NB4 (cell line): ENCODE measurements at places on chromosomes 2 and 18.

GRCh38 chr18:52337276-52337675 is 2.7 kb upstream of the DCC start:
- DNase-seq: no peak

DNA sequence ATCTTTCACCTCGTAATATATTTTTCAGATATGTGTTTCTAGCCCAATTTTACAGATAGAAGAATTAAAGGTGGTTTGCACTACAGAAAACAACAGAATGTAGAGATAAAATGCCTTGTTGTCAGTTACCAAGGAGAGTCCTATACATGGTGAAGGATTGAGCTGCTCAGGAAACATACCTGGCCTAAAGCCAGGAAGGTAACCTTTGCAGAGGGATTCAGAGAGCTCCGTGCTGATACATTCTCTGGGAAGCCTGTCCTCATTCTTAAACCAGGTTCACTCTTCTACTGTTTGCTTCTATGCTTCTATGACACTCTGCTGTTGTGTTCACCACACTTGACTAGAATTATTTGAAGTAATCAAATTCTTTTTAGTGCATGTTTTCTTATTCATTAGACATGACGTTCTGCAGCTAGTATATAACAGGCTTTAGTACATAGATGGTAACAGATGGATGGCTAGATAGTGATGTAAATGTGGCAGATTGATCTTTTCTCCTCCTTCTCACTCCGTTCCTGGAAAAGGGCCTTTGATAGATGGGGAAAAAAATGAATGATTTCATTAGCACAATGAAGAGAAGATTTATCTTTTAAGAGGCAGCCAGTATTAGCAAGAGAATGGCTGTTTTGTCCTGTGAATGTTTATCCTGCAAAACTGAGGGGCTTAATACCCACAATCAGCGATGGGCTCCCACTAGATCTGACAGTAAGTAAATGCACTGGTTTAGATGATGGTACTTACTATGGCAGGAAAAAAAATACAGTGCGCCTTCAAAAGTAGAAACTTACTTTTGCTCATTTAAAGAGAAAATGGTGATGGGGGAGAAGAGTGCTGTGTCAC is 589.6 kb upstream of the FAM98A start:
- no peak for DNase-seq

DNA sequence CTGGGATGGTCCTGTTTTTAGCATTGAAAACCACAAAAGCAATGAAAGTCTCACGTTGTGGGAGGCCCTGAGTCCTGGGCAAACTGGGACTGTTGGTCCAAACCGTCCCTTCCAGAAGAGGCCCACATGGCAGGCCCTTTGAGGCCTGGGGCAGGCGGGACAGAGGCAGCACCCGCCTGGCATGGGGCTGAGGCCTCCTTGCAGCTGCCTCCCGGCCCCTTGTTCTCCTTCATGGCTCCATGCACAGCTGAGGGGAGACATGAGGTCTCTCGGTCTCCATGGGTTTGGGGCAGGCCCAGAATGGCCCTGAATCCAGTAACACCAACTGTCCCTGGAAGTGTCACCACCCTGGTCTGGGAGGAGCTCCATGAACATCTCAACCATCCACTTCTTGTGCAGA is 61.9 kb downstream of the RRM2 start:
- no peak for DNase-seq

- no peak for DNase-seq
Observed at GRCh38 chr2:145410086-145410485, 890.2 kb upstream of the ZEB2 start.

GRCh38 chr2:171163261-171163660 is 2.6 kb upstream of the TLK1 start:
- no peak for DNase-seq

DNA sequence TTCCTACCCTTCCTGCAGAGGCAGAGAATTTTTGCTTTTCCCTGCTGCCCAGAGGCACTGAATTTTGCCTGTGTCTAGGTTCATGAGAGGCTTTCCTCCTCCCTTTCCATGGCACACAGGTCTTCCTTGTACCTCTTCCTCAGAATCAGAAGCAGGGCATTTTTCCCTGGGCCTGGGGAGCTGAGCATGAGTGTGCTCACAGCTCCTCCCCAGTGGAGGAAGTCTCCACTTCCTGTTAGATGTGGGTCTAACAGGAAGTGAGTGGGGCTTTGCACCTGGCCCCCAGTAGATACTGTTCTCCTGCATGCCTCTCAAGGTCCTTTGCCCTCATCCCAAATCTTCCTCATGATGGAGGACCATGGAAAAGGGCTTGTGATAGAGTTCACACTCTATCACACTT is 297.2 kb upstream of the FIGN start:
- DNase-seq: peak; percentile 11

- DNase-seq: peak; percentile 68
Observed at GRCh38 chr2:190862571-190862991, 18.0 kb upstream of the GLS start.

DNA sequence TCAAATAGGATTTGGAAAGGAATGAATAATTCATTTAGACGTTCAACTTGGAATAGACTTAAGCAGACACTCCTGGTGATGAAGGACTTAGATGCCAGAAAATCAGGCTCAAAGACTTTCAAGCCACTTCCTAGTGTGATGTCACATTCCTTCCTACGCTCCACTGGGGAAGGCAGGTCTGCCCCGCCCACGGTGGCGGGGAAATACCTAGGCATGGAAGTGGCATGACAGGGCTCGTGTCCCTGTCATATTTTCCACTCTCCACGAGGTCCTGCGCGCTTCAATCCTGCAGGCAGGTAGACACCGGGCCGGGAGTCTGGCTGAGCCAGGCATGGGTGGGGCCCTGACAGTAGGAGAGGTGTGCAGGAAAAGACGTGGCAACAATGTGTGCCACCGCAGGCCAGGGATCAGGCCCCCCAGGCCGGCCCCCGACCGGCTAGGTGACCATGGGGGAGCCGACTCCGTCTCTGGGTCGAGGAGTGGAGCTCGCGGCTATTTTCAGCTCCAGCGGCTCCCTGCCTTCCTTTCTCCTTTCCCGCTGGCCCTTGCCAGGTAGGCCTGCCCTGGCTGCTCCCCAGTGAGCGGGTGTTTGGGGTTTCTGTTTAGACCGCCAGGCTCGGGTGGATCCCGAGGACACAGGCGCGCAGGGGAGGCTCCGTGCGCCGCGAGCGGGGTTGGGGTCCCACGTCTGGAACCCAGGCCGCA is at the start of gene IL1RL2:
Gene IL1RL2, plus strand, starts transcription at position 233 of the 705 bp plus-strand sequence. CDS start 845 bp downstream, outside the sequence.
- no peak for DNase-seq
